NCI-H1930 (cell line): ENCODE measurements at places on chromosomes 1 and 21.

- no peak for DNase-seq
Observed at GRCh38 chr1:31424568-31424967, 11.6 kb downstream of the SERINC2 start.

GRCh38 chr1:205521686-205522085 lies 17.2 kb downstream of the CDK18 start:
- DNase-seq, result no peak

- no peak for DNase-seq
Observed at GRCh38 chr1:88800382-88801051, 90.8 kb downstream of the GTF2B start.

DNA sequence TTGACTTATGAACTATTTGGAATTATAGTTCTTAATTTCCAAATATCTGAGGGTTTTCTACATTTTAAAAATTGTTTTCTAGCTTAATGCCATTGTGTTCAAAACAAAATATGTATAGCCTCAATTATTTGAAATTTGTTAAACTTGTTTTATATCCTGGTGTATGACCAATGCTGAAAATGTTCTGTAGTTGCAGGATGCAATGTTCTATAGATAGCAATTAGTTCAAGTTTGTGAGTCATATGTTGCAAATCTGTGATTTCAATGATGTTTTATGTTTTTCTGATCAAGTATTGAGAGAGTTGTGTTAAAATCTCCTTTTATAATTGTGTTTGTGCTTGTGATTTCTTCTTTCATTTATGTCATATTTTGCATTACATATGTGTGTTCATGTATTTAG lies 517.5 kb downstream of the ADGRL2 start:
- DNase-seq, result no peak

DNA sequence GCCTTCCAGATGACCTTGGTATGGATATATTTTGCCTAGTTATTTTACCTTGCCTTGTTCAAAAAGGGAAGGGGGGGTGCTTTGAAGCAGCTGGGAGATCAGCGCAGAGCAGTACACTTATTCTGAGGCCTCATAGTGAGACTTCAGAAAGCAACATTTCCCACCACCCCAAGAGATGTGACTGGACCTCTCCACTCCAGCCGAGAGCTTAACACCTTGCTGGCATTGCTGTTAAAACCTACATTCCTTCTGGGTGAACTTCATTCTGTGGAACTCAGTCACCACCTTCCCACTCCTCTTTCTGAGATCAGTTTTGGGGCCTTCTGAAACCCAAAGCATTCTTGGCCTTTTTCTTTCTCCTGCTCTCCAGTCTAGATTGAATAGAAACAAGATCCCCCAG lies 148.7 kb downstream of the BARHL2 start:
- no peak for DNase-seq

GRCh38 chr1:228369608-228370438 lies 36.8 kb downstream of the TRIM11 start:
- DNase-seq, result no peak

- no peak for DNase-seq
Observed at GRCh38 chr1:221783936-221784335, 42.0 kb upstream of the DUSP10 start.

DNA sequence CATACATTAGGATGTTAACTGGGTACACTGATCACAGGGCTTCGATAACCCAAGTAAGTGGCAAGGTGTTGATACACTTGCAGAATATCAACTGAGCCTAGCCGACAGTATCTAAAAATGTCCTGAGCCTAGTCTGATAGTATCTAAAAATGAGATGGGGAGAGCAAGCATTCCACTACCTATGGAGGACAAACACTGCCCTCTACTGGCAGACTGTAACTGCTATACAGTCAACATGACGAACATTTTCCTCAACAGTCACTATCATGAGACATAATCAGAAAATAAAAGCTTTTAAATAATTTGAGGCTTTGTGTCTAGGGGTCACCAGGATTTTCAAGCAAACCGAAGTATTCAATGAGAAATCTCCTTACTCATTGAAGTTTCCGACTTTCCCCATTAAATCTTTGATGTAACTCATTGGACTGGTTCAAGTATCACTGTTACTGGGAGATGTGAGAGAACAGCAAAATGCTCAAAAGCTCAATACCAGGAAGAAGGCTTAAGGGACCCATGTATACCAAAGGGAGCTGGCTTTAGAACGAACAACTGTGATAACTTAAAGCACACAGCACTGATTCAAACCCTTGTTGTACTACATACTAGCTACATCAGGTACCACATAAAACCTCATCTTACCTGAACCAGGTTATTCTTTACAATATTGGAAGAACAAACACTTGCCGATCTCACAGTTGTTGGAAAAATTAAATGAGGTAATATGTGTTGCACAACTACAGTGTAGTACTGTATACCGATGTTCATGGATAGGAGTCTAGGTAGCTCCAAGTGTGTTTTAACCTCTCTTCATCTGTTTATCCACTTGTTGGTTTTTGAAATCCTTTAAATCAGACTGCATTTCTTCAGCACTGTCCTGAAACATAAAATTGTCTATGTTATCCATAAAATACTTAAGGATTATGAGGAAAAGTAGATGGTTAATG lies 31.1 kb upstream of the SLC45A3 start:
- DNase-seq, result peak; percentile 50

DNA sequence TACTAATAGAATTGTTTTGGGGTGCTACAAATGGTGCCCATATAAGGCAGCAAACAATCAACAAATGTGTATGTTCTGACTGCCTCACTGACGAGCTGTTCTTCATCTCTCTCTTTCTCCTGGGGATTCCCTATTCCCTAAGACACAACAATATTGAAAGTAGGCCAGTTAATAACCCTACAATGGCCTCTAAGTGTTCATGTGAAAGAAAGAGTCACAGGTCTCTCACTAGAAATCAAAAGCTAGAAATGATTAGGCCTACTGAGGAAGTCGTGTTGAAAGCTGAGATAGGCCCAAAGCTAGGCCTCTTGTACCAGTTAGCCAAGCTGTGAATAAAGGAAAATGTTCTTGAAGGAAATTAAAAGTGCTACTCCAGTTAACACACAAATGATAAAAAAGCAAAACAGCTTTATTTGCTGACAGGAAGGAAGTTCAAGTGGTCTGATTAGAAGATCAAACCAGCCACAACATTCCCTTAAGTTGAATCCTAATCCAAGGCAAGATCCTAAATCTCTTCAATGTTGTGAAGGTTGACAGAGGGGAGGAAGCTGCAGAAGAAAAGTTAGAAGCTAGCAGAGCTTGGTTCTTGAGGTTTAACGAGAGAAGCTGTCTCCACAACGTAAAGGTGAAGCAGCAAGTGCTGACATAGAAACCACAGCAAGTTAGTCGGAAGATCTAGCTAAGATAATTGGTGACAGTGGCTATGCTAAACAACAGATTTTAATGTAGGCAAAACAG lies 26.3 kb downstream of the ATP2B4 start:
- no peak for DNase-seq

DNA sequence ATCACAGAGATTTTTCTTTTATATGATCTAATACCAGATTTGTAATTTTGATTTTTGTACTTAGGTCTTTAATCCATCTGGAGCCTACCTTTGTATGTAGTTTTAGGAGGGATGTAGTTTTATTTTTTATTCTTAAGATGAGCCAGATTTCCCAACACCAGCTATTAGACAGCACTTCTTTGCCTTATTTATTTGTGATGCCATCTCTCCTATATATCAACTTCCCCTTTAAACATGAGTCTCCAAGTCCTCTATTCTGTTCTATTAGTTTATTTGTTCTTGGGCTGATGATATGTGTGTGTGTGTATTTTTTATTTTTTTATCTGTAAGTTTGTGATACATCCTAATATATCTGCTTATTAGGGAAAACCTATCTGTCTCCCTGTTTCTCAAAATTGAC lies 94.2 kb downstream of the PHTF1 start:
- DNase-seq, result no peak

DNA sequence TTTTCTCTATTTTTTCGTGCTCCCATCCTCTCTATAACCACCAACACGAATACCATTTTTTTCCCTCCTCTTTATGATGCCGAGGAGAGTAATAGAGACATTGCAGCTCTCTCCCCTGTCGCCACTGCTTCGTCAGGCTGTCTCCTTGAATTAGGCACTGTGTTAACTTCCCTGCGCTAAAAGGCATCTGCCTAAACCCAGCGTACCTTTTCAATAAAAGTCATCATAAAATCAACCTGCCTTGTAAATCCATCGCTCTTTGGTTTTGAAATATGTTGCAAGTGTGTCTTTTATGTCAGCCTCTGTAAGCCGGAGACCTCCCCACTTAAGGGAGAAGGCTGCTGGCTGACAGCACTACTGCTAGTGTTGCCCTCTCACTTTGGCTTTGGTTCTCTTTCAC lies 8.7 kb downstream of the RNF220 start:
- no peak for DNase-seq

- no peak for DNase-seq
Observed at GRCh38 chr1:204421441-204421840, 9.8 kb upstream of the PPP1R15B start.

DNA sequence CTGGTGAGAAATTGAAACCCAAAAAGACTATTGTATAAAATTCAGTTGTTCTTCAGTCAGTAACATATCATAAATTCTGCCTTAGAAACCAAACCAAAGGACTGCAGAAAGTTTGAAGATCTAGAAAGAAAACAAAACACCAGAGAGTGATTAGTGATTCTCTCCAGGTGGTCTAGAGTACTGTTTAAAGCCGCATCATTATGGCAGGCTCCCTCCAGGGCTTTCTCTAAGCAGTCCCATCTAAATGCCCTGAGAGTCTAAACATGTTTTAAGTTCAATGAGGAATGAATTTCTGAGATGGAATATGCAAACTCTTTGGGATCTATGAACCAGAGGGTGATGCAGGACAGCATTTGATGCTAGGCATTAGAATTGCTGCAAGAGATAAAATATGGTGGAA lies 100.9 kb upstream of the ST6GALNAC5 start:
- DNase-seq, result no peak

GRCh38 chr1:206451134-206451686 lies 19.1 kb upstream of the IKBKE start:
- no peak for DNase-seq

DNA sequence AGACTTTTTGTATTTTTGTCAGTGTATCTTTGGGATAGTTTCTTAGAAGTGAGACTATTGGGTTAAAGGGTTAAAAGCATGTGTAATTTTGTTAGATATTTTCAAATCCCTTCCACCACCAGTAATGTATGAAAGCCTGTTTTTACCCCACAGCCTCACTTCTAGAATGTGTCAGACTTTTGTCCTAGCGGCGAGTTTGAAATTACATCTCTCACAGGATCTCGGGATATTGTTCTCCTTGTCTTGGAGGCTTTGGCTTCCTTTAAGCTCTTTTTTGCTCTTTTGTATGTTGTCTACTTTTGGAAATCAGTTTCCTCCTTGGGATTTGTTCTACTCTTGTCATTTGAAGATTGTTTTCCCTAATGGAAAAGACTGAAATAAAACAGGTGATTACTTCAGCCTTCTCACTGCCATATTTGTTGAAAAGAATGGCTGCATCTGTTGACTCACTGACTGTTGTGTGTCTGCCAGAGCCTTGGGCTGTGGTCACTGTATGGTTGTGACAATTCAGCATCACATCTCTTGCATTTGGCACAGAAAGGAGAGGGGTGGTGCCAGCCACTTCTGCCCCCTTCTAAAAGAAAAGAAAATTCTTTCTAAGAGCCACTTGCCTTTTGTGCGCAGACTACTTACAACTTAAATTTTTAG lies 22.6 kb downstream of the ST3GAL3 start:
- DNase-seq, result no peak

GRCh38 chr1:38088366-38088765 lies 41.8 kb upstream of the POU3F1 start:
- DNase-seq, result no peak

DNA sequence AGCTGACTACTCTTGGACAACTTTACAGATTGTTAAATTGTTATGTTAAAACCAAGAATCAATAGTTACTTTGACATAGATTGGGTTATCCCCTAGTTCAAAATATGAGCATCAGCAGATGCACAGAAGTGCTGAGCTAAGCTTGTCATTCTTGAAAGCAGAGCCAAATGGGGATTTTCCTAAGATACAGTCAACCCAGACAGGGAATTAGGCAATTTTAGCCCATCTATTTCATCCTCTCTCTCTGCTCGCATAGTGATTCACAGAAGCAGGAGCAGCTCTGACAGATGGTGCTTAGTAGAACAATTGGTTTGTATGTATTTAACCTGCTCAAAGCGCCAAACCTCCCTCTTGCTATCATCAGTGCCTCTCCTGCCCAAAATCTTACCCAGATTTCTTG lies 27.9 kb upstream of the PRRC2C start:
- DNase-seq, result no peak

GRCh38 chr1:222784916-222785315 lies 29.9 kb upstream of the DISP1 start:
- no peak for DNase-seq

DNA sequence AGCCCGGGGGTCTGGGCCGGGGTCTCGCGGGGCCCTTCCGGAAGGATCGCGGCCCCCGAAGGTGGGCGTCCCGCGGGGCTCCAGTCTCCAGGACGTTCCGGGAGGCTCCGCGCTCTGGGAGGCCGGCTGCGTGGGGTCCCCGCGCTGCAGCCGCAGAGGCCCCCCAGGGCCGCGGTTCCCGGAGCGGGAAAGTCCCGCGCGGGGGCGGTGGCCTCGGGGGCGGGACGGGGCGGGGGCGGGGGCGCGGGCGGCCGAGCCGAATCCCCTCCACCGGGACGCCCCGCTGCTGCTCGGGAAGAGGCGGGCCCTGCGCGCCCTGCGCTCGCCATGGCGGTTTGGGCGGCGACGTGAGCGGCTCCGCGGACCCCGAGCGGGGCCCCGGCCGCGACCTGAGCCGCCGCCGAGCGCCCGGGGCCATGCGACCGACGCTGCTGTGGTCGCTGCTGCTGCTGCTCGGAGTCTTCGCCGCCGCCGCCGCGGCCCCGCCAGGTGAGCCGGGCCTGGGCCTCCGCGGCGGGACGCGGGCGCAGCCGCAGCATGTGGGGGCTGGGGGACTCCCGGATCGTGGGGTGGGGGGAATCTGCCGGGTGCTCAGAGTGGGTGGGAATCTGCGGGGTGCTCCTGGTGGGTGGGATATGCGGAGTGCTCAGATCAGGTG lies at the start of gene IFNGR2:
Gene IFNGR2, plus strand, starts transcription at position 286 of the 658 bp plus-strand sequence. Its CDS starts 131 bp downstream, at position 417.
- DNase-seq, result peak; percentile 9

GRCh38 chr21:34313116-34313515 lies 50.7 kb upstream of the KCNE2 start:
- DNase-seq, result no peak

- DNase-seq, result no peak
Observed at GRCh38 chr1:66339944-66340343, 194.0 kb upstream of the SGIP1 start.

DNA sequence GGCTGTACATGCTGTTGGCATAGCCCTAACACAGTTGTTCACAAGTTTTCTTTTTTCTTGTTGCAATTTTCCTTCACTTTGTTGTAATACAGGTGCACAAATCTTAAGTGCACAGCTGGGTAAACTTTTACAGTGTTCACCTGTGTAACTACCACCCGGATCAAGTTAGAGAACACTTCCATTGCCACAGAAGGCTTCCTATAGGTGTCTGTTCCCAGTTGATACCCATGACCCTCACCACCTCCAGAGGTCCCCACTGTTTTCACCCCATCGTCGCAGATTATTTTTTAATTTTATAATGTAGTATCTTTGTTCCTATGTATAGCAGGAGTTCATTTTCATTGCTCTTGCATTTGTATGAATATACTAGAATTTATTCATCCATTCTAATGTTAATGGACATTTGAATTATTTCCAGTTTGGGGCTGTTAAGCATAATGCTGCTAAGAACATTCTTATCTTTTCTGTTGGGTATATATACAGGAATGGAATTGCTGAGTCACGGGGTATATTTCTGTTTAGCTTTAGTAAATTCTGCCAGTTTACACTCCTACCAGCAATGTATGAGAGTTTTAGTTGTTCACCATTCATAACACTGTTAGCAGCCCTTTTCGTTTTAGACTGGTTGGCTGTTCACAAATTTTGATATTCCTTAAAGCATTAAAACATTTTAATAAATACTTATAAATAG lies 16.4 kb downstream of the SPRTN start:
- DNase-seq, result no peak
